ENCODE measurements at places on chromosomes 5 and 9.

DNA sequence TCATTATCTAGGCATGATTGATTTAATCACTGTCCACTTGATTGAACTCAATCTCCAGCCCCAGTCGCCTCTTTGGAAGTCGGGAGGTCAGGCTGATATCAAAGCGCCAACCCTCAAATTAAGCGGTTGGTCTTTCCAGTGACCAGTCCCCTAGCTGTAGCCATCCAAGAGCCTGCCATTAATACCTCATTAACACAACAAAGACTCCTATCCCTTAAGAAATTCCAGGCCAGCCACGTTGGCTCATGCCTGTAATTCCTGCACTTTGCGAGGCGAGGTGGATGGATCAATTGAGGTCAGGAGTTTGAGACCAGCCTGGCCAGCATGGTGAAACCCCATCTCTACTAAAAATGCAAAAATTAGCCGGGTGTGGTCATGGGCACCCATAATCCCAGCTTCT is 27.4 kb upstream of the GCNT1 start:
- H3K27ac ChIP-seq, result no peak overlapping the region
- H3K27me3 ChIP-seq, result no peaks in the 10 kb centered on the region
- H3K36me3 ChIP-seq, result no peaks in the 10 kb centered on the region
- no peak overlapping the region for H3K4me3 ChIP-seq
- peaks cover 12% of the 10 kb centered on the region for H3K4me1 ChIP-seq
- no peak for DNase-seq

- no peaks in the 10 kb centered on the region for H3K4me1 ChIP-seq
- H3K27ac ChIP-seq, result no peak overlapping the region
- peaks cover 6% of the 10 kb centered on the region for H3K27me3 ChIP-seq
- H3K4me3 ChIP-seq, result no peak overlapping the region
Observed at GRCh38 chr5:60527072-60527471, 172.9 kb downstream of the DEPDC1B start.

- no peaks in the 10 kb centered on the region for H3K4me1 ChIP-seq
- no peak overlapping the region for H3K4me3 ChIP-seq
- H3K36me3 ChIP-seq, result no peaks in the 10 kb centered on the region
- no peak for DNase-seq
- H3K27me3 ChIP-seq, result no peaks in the 10 kb centered on the region
- no peak overlapping the region for H3K27ac ChIP-seq
Observed at GRCh38 chr5:109550077-109550476, 139.7 kb upstream of the MAN2A1 start.

DNA sequence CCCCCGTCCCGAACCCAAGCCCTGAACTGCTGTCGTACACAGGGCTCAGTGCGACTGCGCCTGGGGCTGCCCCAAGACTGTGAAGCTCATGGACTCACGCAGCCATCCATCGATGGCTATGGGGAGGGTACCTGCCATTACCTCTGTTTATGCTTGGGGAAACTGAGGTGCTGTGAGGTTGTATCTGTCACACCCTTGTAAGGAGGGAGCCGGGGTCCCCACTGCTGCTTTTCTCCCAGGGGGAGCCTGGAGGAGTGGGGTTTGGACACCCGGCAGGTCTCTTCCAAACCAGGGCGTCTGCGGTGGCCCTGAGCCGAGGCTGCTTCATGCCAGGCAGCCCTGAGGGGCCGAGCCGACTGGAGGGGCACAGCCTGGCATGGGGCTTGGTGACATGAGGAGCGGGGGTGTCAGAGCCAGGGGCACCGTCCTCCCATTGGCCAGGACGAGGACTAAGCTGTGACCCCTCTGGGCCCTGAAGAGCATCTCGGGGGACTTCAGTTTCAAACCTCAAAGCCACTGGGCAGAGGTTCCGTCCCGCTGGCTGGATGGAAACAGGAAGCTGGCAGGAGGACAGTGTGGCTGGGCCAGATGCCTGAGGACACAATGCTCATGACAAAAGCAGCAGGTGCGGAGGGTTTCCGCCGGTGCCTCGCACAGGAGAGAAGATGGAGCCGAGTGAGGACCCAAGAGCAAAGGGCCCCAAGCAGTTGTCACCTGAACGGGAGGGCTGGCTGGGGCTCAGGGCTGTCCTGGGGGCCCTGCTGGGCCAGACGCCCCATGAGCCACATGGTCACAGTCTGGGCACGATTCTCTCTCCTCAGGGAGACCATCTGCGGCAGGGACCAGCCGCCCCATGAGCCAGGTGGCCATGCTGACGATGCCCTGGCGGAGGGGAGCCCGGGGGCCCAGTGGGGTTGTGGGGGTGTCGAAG is 54.4 kb upstream of the EXOC3 start:
- no peaks in the 10 kb centered on the region for H3K27me3 ChIP-seq
- H3K4me1 ChIP-seq, result peaks cover 10% of the 10 kb centered on the region
- H3K36me3 ChIP-seq, result peaks cover 5% of the 10 kb centered on the region
- no peak overlapping the region for H3K27ac ChIP-seq

- no peak overlapping the region for H3K4me3 ChIP-seq
- H3K36me3 ChIP-seq, result no peaks in the 10 kb centered on the region
- H3K27ac ChIP-seq, result no peak overlapping the region
- no peaks in the 10 kb centered on the region for H3K27me3 ChIP-seq
Observed at GRCh38 chr5:152118676-152119470, 194.2 kb upstream of the GLRA1 start.

GRCh38 chr9:121345070-121345469 is 25.0 kb downstream of the STOM start:
- no peaks in the 10 kb centered on the region for H3K4me1 ChIP-seq
- H3K36me3 ChIP-seq, result no peaks in the 10 kb centered on the region
- no peaks in the 10 kb centered on the region for H3K27me3 ChIP-seq
- no peak overlapping the region for H3K4me3 ChIP-seq
- H3K27ac ChIP-seq, result no peak overlapping the region
- no peak for DNase-seq

- peak overlapping the region; percentile 77 for H3K27ac ChIP-seq
- H3K4me3 ChIP-seq, result no peak overlapping the region
- peak; percentile 72 for DNase-seq
Observed at GRCh38 chr5:91074615-91075014, 308.5 kb downstream of the ARRDC3 start.

- peaks cover 4% of the 10 kb centered on the region for H3K27me3 ChIP-seq
- H3K36me3 ChIP-seq, result no peaks in the 10 kb centered on the region
Observed at GRCh38 chr9:121876658-121877271, 216.3 kb downstream of the TTLL11 start.

DNA sequence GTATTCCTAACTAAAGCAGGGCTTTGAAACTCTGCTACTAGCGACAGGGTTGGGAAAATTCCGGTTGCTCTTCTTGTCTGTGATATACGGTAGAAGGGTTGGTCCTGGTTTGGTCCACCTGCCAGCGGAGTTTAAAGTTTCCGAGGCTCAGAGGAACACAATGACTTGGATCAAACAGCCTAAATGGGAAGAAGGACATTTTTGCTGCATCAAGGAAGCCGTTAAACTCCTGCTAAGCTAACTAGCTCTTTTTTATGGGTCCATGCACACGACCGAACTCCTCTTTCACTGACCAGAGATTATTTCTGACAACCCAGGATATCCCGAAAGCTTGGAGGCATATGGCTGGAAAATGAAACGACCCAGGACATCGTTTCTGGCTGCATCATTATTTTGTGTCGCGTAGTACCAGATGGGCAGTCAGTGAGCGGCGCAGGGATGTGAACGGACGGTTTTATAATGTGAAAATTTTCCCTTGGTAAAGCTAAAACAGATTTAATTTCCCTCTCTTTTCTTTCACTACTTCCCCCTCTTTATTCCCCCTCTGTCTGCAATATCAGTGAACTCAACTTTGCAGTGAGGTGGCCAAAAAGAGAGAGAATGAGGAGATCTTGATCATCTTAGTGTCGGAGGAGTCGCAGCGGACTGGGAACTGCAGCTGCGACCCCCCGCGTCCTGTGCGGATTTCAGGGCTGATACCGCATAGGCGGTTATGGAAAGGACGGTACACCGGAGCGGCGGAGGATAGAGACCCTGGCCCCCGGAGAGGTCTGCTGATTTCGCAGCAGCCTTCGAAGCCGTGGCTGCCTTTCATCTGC is at the start of gene LURAP1L:
Gene LURAP1L, plus strand, starts transcription at position 160 of the 818 bp plus-strand sequence. CDS start 696 bp downstream, outside the sequence.
- H3K27ac ChIP-seq, result peak within 1 kb of the TSS; percentile 85
- peak within 1 kb of the TSS; percentile 90 for H3K4me3 ChIP-seq
- peaks cover 3% of the 10 kb centered on the region for H3K4me1 ChIP-seq
- no peaks in the 10 kb centered on the region for H3K27me3 ChIP-seq
- DNase-seq, result peak; percentile 84

- H3K36me3 ChIP-seq, result no peaks in the 10 kb centered on the region
- no peak overlapping the region for H3K4me3 ChIP-seq
- H3K27ac ChIP-seq, result no peak overlapping the region
- DNase-seq, result peak; percentile 45
Observed at GRCh38 chr9:114696814-114697544, 15.0 kb upstream of the TEX48 start.

- no peak overlapping the region for H3K27ac ChIP-seq
- peaks cover 52% of the 10 kb centered on the region for H3K36me3 ChIP-seq
- DNase-seq, result no peak
- no peak overlapping the region for H3K4me3 ChIP-seq
- no peaks in the 10 kb centered on the region for H3K27me3 ChIP-seq
- peaks cover 8% of the 10 kb centered on the region for H3K4me1 ChIP-seq
Observed at GRCh38 chr9:125477089-125477544, 215.5 kb downstream of the GAPVD1 start.

DNA sequence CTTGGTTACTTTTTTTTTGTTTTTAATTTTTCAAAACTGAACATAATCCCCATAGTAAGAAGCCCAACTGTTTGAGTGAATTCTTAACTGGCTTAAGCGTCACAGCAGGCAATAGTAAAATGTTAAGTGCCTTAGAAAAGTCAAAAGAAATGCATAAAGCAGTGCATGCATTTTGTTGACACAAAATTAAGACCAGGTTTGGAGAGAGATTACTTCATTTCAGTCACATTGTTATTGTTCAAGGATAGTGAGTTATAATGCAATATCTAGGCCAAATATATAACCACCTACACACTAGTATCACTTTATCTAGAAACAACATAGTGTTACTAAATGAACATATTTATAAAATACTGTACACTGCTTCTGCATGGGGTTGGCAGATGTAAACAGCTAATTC is 116.9 kb upstream of the KLF9 start:
- DNase-seq, result no peak
- no peaks in the 10 kb centered on the region for H3K27me3 ChIP-seq
- H3K27ac ChIP-seq, result no peak overlapping the region

DNA sequence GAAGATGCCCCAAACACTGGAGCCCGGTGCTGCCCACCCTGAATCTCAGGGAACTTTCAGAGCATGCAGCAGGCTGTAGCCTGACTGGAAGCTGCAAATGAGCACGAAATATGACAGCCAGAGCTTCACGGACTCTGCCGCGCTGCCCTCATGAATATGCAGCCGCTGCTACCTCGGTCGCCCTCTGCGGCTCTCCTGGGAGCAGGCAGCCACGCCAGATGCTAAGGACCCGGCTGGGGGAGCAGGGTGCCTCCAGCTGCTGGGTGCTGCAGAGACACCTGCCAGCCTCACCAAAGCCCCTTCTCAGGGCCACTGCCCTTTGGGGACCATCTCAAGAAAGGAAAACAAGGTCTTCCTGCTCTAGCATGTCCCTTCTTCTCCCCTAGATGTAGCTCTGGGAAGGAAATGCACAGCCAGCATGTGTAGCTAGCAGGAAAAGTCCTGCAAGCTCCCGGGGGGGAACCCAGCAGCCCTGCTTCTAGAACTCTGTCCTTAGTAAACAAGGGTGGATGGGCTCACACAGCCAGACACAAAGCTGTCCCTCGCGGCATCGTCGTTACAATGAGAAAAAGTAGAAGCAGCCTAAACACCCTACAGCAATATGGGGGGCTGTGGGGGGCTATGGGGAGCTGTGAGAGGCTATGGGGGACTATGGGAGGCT is 56.8 kb upstream of the OLFM1 start:
- no peaks in the 10 kb centered on the region for H3K4me1 ChIP-seq
- no peak overlapping the region for H3K4me3 ChIP-seq
- no peaks in the 10 kb centered on the region for H3K36me3 ChIP-seq
- H3K27me3 ChIP-seq, result no peaks in the 10 kb centered on the region
- H3K27ac ChIP-seq, result no peak overlapping the region
